Brain (organoid and tissue), 16 donors: ENCODE measurements at places on chromosomes 16 and 17.

- DNase-seq = peak; percentile 83
Measured at GRCh38 chr17:48577946-48578615, at the start of gene HOXB4. HOXB4 (minus strand) TSS chr17:48578350; CDS start chr17:48578319, 31 bp downstream.

DNA sequence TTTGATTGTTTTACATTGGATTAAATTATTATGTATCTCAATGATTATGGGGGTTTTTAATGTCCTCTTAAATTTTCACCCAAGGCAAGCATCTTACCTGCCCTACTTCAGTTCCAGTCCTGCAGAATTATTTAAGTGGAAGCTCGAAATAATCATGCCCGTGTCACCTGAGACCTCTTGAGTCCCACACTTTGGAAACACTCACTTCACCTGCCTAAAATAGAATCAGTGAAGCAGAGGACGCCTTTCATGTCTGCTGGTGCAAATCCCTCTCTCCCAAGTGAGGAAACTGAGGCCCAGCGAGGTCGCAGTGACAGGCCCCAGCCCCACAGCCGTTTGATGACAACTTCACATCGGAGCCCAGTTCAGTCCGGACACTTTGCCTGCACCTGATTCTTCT lies 284.6 kb downstream of the C16orf95 start:
- DNase-seq = no peak

DNA sequence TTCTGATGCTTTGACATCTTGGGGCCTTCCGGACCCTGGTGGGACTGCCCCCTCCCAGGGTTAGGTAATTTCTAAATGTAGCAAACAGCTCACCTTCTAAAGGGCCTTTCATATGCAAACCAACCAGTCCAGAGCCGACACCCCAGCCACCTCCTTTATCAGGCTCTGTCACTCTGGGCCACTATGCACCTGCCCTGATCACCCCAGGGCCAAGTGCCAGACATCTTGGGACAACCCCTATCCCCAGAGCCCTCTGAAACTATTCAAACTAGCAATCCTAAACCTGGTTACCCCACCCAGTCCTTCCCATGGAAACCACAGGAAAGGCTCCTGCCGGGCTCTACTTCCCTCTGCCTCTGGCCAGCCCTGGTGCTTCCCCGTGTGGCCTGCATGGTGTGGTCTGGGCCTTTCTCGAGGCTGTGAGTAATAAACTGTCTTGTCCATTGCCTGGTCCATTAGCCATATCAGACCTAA lies 91.2 kb upstream of the TNRC6C start:
- DNase-seq = no peak

GRCh38 chr17:79026376-79027273 lies 2.7 kb downstream of the C1QTNF1 start:
- DNase-seq = no peak

- DNase-seq = no peak
Measured at GRCh38 chr16:31200821-31201568, 1.6 kb downstream of the PYCARD start.

DNA sequence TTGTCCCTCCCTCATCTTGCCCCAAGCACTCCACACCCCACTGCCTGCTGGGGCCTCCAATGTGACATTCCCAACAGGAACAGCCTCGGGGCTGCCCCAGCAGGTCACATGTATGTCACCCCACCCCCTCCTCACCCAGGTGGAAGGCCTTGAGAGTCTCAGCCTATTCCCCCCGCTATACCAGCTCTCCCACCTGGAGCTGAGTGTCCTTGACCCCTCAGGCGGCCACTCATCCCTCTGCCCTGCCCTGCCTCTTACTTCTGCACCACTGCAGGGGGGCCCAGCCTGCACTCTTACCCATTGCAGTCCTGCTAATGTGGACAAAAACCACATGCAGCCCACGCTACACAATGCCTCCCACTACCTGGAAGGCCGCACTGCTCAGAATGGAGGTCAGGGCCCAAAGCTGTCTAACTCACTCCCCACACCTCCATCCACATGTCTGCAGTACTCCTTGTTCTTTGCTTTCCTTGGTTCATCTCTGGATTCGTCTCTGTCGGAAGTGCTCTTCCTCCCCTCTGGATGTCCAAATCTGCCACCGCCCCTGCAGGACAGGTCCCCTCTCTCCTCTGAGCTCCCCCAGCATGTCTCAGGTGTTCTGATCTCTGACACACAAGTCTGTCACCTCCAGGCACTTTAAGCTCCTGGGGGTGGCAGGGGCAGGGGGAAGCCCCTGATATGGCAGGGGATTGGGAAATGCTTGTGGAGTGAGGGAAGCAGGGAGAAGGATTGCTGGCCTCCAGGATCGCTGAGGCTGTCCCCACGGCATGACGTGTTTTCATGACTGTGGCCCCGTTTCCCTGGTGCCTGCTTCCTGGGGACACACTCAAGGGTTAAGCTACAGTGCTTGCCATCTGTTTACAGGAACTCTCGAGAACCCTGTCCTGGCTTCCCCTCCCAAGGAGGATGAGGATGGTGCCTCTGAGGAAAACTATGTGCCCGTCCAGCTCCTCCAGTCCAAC lies 20.8 kb downstream of the TRPV2 start:
- DNase-seq = no peak

DNA sequence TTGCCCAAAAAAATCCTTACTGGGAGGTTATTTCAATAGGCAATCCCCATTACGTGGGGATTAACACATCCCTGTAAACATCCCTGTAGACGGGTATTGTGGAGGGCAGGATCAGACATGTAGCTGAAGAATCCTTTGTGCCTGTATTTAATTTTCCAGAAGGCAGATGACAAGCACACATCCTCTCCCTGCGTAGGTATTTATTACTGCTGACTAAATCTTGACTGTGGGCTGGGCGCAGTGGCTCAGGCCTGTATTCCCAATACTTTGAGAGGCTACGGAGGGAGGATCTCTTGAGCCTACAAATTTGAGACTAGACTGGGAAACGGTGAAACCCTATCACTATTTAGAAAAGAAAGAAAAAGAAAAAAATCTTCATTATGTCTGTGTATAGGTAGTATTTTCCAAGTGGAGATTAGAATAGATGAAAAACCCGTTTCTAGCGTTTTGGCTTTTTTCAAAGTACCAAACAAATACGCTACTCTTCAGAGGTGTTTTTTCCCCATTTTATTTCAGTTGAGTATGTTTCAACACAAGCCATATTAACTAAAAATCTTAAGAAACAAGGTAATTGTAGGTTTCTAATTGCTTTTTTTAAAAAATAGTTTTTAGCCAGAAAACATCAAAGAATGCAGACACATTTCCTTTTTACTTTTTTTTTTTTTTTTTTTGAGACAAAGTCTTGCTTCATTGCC lies 1.5 kb upstream of the MARF1 start:
- DNase-seq = no peak
